Left lung (tissue), 14 donors: ENCODE measurements at places on chromosomes 5 and 9.

DNA sequence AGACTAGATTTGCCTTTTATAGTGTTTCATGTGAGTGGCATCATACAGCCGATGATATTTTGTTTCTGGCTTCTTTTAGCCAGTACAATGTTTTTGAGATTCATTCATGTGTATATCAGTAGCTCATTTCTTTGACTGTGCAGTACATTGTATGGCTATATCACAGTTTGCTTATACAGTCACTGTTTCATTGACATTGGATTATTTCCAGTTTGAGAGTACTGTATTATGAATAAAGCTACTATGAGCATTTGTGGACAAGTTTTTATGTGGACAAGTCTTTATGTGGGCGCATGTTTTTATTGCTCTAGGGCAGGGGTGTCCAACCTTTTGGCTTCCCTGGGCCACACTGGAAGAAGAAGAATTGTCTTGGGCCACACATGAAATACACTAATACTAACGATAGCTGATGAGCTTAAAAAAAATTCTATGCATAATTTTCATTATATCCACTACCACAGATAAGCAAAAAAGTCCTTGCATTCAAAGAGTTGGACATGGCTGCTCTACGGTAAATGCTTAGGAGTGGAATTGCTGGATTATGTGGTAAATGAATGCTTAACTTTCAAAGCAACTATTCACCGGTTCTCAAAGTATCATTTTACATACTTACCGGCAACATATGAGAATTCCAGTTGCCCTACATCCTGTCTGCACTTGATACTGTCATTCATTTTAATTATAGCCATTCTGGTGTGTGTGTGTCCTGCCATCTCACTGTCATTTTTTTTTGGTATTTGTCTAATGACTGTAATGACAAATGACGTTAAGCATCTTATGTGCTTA is 177.8 kb downstream of the RGS3 start:
- DNase-seq = no peak

DNA sequence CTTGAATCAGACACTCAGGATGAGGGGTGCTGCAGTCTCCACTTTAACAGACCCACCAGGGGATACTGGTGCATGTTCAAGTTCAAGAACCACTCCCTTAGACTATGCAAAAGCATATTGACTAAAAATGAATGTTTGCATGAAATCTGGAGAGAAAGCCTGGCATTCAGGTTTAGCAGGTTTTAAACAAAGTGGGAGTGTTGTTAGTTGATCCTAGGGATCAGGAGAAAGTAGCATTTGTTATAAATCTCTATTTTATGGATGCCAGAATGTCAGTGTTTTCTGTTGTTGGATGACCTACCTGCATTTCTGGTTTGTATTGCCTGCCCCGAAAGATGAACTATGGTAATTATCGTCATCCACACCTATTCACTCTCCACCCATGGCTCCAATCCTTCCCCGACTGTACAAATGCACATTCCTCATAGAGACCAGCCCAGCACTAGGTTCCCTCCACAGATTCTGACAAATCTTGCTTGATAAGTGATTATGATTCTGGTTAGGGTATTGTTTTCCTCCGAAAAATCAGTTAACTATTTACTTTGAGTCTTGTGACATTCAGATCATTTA is 17.2 kb downstream of the TMEM252 start:
- no peak for DNase-seq

DNA sequence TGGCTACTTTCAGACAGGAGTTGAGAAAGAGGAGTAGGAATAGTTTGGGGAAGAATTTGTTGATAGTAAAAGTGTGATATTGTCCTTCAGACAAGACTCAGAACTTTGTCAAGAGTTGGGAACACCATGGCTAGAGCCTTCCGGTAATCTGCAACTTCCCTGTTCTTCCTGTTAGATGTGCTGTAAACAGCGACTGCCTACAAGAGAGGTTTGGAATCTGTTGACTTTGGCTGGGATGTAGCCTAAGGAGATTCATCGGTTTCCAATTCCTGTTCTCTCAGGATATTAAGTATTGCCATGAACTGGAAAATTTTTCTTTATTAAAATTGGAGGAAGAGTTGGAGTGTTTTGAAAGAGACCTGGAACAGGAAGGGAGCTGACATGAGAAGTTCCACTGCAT is 43.9 kb downstream of the ARHGAP26 start:
- DNase-seq = no peak

DNA sequence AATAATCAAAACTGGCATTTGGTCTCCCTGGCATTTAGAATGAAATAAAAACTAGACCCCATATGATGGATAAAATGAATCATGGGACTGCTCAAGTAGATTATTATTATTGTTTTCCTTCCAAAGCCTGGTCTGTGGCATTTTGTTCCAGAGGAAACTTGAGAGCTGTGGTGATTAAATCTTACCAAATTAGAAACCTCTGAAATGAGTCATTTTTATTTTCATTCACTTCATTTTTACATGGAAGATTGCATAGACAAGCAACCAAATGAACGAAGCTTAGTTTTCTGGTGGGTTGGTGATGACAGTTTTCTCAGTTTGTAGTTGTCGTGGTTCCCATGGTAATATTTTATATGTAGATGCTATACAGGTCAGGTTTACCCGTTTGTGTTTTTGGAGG is 23.4 kb downstream of the PAM start:
- no peak for DNase-seq

DNA sequence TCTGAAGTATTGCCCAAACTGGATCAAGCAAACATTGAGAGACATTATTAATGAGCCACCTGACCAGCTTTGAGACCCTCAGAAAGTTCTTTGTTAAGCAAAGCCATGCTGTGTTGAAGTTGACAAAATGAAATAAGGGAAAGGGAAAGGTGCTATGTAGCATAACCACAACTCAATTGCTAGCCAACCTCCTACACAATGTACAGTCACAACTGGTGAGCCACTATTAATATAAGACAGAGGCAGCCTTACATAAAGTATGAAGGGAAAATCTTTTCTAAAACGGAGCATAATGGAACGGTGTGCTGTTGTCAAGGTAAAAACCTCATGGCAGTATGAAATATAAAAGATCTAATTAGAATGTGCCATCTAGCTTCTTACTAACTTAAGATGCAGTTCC is 375.8 kb upstream of the ST8SIA4 start:
- DNase-seq = no peak

DNA sequence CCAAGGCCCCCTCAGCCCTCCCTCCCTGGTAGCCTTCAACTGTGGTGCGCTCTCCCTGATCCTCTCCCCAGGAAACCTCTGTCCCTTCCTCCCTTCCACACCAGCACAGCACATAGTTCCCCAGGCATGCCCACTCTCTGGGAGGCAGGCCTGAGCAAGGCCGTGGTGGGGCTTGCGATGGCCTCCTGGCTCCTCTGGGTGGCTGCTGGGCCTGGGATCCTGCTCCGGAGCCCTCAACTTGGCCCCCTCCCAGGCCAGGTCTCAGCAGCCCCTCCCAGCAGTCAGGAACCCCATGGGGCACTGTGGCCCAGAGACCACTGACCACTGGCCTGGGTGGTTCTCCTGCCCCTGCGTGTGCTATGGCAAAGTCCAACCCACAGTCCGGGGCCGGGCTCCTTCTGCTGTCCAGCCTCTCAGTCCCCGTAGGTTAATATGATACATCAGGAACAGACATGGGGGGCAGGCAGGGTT is 125.8 kb downstream of the ZNF354C start:
- no peak for DNase-seq

GRCh38 chr9:137064027-137064879 is 6.1 kb downstream of the SAPCD2 start:
- peak; percentile 95 for DNase-seq

DNA sequence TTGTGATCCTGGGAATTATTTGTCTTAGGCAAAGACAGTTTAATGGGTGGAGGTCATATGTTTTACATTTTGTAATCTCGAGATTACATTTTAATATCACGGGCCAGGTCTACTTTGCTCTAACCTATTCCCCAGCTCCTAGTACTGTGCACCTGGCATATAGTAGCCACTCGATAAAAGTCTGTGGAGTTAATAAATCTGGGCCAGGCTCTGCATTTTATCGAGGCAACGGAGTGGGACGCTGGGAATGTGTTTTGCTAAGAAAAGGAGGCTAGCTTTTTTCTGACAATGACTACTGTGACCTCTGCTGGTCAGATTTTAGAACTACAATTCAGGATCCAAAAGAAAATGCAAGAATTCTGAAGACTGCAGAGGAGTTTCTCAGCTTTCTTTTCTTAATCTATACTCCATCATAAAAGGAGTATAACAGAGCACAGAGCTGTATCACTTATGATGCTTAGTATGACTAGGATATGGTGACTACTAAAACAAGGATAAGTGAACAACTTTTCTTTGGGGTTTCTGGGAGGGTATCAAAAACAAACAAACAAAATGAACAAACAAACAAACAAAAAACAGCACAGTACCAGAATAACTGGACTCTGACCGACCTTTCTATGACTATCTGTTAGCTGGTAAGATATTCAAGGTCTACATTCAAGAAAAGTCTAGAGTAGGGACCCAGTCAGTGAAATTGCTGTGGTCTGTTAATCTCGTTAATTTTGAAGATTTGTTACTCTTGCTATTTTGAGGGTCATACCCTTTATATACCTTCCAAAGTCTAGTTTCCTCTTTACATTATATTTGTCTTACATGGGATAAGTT is 46.1 kb upstream of the CER1 start:
- DNase-seq = no peak

DNA sequence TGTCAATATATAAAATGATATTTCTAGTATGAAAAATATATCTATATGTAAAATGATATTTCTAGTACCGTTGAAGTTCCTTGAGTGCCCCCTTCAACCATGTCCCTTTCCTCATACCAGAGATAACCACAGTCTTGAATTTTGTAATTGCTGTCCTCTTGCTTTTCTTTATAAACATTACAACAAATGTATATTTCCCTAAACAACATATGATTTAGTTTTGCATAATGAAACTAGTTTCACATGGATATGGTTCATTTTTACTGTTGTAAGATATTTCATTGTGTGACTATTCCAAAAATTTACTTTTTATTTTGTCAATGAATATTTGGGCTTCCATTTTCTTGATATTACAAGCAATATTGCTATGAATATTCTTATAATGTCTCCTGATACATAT is 14.0 kb downstream of the NLN start:
- DNase-seq = no peak

DNA sequence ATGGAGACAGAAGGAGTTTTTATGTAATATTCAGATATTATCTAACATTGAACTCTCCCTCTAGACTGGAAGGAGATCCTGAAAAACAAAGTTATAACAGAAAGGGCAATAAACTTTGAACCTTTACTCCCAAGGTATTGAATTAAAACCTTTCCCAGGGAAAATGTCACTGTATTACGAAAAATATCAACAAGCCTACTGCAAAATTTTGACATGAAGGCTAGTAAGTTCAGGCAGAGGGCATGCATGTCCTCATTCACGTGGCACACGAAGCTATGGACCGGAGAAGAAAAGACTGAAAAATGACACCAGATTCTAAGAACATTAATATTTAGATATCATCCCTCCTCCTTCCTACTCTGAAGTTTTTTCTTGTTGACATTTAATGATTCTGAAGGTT is 638.8 kb downstream of the LRRC70 start:
- DNase-seq = no peak

GRCh38 chr5:155085282-155085989 is 71.9 kb downstream of the KIF4B start:
- peak; percentile 22 for DNase-seq

GRCh38 chr5:43041110-43041668 is 1.1 kb upstream of the ANXA2R start:
- peak; percentile 44 for DNase-seq

DNA sequence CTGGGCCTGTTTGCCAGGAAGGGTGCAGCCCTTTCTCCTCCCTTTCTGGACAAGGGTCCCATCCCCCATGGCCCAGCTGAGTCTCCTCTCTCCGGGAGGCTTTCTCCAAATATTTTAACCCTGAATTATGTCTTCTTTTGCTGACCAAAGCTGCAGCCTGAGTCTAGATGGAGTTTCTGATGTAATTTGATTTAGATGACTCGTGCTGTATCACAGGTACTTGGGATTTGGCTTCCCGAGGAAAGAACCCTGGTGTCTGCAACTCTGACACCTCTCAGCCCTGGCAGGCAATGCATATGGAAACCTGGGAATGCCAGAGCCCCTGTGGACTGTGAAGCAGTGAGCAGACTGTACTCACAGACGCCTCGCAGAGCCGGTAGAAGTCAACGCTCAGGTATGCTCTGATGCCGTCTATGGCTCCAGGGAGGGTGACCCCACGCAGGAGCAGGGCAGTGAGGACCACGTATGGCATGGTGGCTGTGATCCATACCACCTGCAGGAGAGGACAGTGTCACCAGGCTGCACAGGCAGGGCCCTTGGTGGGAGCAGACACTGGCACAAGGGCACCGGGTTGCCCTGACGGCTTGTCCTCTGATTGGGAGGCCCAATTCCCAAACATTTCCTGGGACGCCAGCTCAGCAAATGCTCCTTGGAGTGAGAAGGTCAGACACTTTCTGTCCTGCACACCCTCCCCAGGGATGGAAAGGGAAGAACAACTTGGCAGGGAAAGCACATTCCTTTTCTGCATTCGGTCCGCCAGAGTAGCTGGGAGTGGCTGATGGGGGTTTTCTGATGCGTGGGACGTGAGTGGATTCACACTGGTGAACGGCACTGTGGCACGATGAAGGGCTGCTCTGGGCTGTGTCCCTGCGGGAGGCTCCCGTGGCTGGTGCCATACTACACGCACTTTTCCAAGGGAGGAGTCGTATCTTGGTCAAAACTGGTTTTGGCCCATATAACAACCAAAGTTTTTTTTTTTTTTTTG is 24.7 kb downstream of the SLC6A3 start:
- peak; percentile 28 for DNase-seq

DNA sequence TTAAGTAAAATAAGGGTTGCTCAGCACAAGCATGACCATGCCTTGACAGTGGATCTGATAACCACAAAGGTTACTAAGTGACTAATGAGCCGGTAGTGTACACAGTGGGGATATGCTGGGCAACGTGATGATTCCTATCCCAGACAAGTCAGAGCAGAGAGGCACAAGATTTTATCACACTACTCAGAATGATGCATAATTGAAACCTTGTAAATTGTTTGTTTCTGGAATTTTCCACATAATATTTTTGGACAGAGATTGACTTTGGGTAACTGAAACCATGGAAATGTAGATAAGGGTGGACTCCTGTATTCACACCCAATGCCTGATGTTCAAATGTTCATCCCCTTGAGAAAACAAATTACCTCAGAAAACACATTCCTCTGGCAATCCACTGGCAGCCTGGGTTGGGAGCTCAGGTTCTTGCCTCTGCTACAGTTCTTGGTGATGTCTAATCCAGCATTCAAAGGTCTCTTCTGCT is 16.2 kb upstream of the ERAP1 start:
- no peak for DNase-seq

GRCh38 chr5:111385970-111386831 is 126.1 kb downstream of the STARD4 start:
- DNase-seq = no peak

GRCh38 chr5:65037831-65038815 is 269.4 kb downstream of the CWC27 start:
- no peak for DNase-seq
